Stimulated activated CD4-positive, alpha-beta T cell treated with anti-CD3 and anti-CD28 coated beads, Interleukin-4, amount 100 ng/mL, for 4 hours (primary cell): ENCODE measurements at places on chromosomes 4 and X.

DNA sequence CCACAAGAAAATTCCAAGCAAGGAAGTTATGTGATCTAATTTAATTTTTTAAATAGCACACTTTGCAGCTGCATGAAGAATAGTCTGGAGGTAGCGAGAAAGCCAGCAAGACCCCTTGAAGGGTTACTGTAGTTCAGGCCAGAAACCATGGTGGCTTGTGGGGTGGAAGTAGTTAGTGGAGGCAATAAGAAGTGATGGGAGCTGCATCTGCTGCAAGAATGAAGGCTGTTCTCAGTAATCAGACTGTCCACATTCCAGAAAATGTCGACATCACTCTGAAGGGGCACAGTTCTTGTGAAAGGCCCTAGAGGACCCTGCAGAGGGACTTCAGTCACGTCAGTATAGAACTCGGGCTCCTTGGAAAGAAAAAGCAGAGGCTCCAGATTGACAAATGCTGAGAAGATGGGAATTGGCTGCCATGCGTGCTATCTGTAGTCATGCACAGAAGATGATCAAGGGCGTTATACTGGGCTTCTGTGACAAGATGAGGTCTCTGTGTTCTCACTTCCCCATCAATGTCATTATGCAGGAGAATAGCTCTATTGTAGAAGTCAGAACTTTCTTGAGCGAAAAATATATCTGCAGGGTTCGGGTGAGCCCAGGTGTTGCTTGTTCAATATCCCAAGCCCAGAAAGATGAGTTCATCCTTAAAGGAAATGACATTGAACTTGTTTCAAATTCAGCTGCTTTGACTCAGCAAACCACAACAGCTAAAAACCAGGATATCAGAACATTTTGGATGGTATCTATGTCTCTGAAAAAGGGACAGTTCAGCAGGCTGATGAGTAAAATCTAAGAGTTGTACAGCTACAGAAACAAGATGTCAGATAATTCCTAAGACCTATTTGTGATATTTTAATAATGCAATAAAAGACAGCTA is 254.2 kb downstream of the CBR4 start:
- DNase-seq, result no peak

DNA sequence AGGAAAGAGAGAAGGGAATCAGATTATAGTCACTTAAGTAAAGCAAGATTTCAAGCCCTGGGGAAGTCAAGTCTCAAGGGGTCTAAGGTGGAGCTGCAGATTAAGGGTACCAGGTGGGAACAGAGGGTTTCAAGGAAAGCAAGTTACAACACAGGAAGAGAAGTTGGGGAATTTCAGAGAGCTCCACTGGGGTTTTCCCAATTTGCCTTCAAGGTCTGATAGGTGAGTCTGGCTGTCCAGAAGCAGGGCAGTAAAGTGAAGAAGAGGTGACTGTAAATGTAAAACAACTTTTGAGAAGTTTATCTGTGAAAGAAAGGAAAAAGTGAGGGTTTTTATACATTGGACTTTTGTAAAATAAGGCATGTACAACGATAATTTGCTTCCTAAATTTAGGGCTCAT is 37.1 kb upstream of the TRPC3 start:
- DNase-seq, result no peak

DNA sequence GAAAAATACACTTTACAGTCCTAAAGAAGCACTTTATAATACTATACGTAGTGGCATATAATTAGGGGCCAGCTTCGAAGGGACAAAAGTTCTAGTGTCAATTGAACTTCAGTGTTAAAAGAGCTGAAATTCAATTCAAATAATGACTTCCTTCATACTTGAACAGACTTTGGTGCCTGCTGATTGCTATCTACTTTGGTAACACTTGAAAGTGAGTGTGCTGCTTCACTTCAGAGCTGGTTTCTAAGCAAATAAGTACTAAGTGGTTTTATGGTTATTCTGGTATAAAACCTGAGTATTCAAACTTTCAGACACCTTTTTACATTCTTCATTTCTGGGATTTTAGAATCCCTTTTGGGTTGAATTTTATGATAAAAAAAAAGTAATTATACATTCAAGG is 107.0 kb downstream of the SLC4A4 start:
- no peak for DNase-seq

GRCh38 chrX:23773601-23774175 is 9.3 kb upstream of the SAT1 start:
- DNase-seq, result peak; percentile 66

GRCh38 chrX:85685843-85686242 is 306.4 kb upstream of the POF1B start:
- no peak for DNase-seq

- no peak for DNase-seq
These were observed 6.3 kb upstream of the ADGRL3 start for GRCh38 chr4:61193863-61194262.

- DNase-seq, result no peak
These were observed 18.1 kb downstream of the SEC24B start for GRCh38 chr4:109451544-109452273.

- DNase-seq, result no peak
These were observed 882 bp upstream of the STIM2 start for GRCh38 chr4:26859762-26860156.

DNA sequence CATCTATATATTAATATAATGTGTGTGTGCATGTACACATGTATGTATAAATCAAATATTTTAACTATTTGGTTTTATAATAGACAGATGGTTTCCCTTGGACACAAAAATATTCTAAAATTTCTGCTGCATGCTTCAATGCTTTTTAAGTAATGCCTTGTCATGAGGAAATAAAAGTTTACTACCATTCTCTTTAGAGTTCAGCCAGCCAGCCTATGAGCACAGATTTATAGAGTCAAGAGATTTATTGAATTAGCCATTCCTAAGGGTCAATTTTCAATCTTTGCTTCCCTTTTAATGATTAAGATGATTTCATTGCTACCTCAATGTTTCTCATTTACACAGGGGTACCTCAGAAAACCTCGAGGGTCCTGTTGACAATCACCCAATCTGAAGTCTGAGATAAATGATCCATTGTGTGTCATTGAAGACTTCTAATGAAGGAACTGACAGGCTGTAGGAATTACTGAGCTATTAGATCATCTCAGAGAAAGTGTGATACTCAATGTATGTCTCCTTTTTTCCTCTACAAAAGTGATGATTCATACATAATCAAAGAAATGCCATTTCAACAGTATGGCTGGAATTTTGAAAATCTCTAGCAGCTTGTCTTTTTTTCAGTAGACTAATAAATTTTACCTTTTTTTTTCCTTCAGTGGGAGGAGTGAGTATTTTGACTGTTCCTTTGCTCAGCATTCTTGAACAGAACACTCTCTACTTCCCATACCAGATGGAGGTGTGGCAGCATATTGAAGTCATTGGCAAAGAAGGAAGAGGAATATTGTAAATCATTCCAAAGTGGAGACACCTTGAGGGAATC is 222.6 kb upstream of the PCDH18 start:
- DNase-seq, result no peak

DNA sequence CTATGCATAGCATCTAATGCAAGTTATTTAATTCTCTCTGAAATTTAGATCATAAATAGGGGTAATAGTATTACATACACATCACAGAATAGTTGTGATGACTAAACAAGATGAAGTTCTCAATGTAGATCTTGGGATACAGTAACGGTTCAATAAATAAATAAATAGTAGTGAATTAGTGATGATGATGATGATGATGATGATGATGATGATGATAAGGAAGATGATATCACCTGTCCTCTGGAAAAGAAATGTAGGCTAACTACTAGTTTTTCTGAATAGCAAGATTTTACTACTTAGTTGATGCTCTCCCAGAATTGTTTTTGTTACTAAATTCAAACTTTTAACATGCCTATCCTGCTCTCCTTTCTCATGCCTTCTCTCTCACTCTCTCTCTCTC is 30.3 kb downstream of the SH3BGRL start:
- DNase-seq, result no peak

DNA sequence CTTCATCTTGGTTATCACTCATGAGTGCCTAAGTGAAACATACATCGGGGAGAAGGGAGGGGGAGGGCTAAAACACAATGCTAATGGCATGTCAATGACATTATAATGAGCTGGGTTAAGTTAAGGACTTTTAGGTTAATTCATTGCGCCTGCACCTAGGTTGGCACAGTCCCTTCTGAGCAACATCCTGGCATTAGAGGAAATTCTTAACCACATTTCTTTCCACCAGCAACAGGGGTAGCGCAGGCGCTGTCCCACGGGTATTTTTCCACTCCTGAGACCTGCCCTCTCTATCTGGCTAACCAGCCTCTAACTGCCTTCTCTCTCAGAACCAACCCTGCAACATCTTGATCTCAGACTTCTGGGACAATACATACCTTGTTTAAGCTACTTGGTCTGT is 39.0 kb upstream of the PROM1 start:
- DNase-seq, result peak; percentile 58

DNA sequence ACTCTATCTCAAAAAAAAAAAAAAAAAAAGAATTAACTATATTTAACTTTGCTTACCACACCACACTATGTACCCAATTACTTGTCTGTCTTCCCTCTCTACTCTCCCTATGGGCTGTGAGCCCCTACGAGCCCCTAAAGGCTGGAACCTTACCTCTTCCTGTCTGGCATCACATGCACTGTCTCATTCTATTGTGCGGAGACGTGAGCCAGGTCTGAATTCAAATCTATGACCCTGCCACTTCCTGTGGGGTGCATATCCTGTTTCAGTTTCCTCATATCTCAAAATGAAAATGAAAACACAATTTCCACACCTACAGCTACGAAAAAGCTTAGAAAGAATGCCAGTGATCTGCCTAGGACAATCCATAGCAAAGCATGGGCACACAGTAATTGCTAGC is 42.9 kb upstream of the HS3ST1 start:
- DNase-seq, result peak; percentile 22

DNA sequence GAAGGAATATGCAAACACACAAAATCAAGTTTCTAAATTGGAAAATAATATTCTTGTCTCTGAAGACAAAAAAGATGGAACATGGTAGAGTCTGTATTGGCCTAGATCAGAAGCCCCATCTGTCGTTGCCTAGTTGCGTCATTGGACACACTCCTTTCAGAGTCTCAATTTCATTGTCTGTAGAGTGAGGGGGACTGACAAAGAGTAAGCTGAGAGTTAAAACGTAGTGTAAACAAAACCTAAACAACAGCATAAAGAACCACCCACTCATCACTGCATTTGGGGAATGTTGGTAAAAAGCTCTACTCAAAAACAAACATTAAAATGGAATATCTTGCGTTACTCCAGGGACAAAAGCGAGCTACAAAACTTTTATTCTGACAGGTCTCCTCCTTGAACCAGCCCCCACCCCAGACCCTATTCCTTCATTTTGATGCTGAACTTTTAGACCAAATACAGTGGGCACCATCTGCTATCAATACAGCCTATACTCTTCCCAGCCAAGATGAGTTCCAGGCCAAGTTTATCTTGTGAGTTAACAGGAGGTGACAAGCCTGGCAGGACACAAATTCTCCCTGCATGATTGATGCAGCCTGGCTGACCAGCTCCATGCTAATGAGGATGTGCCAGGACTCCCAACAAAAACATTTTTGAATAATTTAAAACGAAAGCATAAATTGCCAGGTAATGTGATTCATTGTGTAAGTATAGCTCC is 125.2 kb downstream of the COL25A1 start:
- no peak for DNase-seq

- no peak for DNase-seq
These were observed 16.6 kb upstream of the PITX2 start for GRCh38 chr4:110639207-110640090.

DNA sequence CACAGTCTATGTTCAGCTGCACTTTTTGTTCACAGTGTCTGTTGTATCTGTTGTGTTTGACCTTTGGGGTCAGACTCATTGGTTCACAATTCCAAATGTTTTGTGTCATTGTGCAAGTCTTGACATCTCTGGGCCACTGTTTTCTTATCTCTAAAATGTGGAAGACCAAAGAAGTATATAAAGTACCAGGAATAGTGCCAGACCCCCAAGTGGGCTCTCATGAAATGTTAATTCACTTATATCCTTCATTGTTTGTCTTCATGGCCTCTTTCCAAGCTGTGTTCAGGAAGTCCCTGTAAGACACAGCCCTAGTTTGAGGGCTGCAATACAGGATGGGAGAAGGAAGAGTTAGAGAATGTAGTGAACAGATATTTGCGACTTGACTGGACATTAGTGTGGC is 468.3 kb upstream of the BOD1L1 start:
- no peak for DNase-seq

GRCh38 chrX:31929366-31929765 is 857.5 kb upstream of the FTHL17 start:
- DNase-seq, result no peak

GRCh38 chr4:179145746-179146525 is 1703.7 kb upstream of the AGA start:
- DNase-seq, result no peak

DNA sequence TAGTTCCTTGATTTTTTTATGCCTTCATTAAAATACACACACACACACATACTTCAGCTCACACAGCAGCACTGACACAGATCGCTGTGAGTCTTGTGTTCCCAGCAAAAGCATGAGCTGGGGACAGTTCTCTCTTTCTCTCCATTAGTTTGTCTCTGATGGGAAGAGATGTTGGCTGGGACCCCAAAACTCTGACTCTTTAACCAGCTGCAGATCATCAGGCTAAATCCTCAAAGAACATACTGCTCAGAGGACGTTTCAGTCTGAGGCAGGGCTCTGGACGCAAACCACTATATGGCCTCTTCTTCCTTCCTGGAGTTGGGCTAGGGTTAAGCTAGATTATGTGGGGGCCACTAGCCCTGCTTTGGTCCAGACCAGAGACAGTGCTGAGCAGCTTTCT is 109.6 kb downstream of the NHSL2 start:
- no peak for DNase-seq

- no peak for DNase-seq
These were observed at the start of gene PALLD for GRCh38 chr4:168496834-168497233. TSS of gene PALLD (plus strand) at chr4:168497052.

DNA sequence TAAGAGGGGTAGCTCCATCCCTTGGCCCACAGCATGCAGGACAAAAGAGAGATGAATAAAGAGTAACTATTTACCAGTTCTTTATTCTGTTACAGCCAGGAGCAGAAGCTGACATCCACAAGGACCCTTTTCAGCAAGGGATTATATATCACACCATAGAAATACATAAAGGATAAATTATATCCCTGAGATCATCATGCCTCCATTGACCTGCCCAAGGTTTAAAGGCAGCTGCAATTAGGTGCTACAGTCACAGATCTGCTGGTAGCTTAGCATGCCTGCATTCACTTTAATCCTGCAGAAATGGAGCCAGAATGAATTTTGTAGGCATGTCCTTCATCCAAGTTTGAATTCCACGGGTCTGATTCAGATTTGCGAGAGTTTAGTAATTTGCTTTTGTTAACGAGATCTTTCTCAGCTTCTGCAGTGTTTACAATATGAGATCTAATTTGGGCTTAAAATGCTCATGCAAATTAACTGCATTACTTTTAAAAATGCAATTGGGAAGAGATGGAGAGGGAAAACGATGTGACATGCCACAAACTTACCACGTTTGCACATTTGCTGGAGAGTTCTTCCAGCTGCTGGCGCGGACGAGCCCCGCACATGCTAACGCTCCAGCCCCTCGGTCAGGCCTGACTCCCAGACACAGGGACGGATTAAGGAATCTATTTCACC is 327.0 kb upstream of the NOCT start:
- no peak for DNase-seq

DNA sequence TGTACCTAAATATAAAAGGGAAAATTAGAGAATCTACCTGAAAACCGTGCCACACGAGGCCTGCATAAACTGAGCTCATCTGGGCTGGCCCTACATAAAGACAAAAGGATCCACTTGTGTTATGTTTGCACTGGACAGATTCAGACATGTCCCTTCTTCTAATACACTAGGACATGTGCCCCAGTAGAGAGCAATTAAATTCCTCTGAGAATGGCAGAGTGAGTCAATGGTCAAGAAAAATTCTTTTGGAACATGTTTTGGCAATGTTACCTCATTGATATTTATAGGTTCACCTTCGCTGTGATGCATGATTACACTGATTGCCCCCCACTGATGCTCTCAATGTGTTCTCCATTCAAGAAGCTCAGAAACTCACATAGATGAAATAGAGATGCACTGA is 95.2 kb downstream of the MANBA start:
- no peak for DNase-seq
